ENCODE measurements at places on chromosomes 4 and X.

GRCh38 chr4:72383439-72383838, 185.6 kb downstream of the ADAMTS3 start:
- DNase-seq, result no peak

DNA sequence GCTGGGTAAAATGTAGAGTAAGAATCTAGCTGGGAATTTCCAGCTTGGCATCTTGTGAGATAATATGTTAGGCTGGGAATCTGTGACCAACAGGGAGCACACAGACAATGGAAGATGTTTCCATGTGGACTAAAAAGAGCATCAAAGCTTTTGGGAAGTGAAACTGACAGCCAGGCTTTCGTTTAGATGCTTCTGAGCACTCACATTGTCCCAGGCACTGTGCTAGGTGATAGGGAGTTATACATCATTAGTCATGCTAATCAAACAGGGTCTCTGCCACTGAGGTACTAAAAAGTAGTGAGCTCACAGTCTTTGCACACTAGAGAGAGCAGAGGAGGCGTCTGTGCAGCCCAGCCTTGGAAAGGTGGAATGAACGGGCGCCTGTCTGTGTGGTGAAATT, 101.9 kb upstream of the SCOC start:
- no peak for DNase-seq

DNA sequence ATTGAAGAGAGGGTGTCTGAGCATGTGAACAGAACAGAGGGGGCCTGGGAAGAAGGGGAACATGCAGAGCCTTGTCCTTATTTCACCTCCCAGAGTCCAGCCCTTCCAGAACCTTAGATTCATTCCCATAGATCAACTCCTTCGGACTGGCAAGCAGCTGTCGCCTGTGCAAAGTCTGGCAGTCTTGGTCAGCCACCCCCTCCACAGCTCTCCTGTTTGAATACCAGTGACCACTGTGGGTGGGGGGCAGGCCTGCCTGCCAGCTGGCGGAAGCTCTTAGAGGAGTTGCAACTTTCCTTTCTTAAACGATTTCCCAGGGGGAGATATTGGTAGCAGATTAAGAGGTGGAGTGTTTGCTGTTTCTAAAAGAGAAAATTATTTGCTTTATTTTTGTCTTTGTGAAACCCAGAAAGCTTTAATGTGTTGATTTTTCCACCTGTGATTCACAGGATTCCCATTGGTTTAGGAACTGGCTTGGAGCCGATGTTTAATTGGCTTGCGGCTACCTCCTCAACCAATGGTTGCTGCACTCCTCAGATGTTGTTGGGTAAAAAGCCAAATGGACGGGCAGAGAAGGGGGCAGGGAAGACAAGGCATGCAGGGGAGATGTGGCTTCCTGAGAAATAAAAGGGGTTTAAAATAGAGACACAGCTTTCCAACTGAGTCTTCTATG, 62.2 kb upstream of the PRPS1 start:
- DNase-seq, result no peak

GRCh38 chr4:960140-960635, 13.2 kb downstream of the DGKQ start:
- DNase-seq, result no peak

DNA sequence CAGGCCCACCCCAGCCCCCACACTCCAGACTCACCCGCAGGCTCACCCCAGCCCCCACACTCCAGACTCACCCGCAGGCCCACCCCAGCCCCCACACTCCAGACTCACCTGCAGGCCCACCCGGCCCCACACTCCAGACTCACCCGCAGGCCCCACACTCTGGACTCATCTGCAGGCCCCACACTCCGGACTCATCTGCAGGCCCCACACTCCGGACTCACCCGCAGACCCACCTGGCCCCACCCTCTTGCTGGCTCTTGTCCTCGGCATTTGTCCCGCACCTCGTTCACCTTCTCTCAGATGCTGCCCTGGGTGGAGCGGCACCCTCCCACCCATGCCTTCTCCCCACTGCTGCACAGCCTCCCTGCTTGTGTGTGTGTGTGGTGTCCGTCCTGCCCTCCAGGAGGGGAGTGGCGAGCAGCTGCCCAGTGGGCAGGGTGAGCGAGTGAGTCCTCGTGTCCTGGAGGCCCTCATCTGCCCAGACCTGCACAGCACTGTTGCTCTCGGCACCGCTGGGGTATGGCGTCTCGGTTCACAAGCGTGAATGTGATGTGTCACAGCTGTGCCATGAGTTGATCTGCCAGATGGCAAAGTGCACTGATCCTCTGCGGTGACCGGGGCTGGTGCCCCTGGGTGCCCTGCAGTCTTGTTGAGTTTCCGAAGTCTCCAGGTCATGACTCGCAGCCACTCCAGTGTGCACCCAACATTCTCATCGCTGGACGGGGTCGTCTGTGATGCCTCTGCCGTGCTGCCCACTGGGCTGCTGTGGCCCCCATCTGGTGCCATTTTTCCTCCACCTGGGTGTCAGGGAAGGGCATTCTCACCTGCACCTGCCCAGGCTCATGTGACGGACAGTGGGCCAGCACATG, 27.7 kb downstream of the MAEA start:
- DNase-seq, result no peak

- DNase-seq, result no peak
Observed at GRCh38 chr4:188492886-188493285, 353.6 kb downstream of the TRIML1 start.

DNA sequence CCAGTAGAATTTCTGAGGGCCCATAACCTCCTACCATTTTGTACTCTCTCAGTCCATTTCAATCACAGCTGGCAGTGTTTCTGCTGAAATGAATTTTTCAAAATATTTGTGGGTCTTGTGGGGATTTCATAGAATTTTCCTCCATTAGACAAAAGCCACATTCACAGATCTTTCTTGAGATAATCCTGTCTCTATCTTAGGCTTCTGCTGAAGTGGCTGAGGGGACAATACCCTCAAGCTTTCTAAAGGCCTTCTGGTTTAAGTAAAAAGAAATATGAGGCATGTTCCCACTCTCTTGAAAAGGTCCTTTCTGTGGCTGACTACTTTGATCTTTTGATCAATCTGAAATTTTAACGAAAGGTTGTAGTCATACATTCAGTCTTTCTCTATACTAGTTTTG, 1930.0 kb upstream of the AGA start:
- DNase-seq, result no peak

DNA sequence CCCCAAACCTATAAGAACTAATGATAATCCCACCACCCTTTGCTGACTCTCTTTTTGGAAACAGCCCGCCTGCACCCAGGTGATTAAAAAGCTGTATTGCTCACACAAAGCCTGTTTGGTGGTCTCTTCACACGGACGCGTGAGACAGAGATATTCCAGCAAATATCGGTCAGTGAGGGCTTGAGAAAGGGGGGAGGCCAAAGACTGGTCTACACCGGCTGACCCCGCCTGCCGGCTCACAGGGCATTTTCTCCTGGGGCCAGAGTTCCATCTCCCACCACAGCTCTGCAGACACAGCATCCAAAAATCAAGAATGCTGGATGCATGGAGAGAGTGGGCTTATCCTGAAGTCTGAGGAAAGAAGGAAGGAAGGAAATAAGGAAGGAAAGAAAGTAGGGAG, 176.0 kb downstream of the SHOX start:
- DNase-seq, result no peak

- DNase-seq, result no peak
Observed at GRCh38 chr4:86917212-86918039, 17.4 kb upstream of the AFF1 start.

DNA sequence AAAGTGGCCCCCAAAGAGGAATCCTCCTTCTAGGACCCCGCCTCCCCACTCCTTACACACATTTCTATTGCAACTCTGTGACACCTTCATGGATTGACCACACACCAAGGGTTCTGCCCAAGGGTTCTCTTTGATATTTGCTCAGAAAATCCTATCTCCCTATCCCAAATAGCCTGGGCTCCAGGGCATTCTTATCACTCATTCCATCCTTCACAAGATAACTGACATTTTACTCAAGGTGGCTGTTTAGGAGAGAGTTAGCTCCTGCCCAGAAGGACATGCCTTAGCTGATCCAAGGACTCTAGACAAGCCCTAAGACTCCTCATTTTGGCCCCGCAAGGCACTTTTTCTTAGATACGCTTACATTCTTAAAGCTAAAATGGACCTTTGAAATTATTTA, 47.4 kb downstream of the ATXN3L start:
- DNase-seq, result no peak

- no peak for DNase-seq
Observed at GRCh38 chr4:83093060-83093640, 21.4 kb downstream of the PLAC8 start.

GRCh38 chr4:41656572-41657520, 91.7 kb downstream of the PHOX2B start:
- DNase-seq, result no peak

- DNase-seq, result no peak
Observed at GRCh38 chr4:19514276-19515070, 737.2 kb upstream of the SLIT2 start.

GRCh38 chrX:39710776-39711175, 387.0 kb downstream of the BCOR start:
- no peak for DNase-seq

- DNase-seq, result peak; percentile 6
Observed at GRCh38 chrX:56798866-56799758, 70.1 kb downstream of the NBDY start.

DNA sequence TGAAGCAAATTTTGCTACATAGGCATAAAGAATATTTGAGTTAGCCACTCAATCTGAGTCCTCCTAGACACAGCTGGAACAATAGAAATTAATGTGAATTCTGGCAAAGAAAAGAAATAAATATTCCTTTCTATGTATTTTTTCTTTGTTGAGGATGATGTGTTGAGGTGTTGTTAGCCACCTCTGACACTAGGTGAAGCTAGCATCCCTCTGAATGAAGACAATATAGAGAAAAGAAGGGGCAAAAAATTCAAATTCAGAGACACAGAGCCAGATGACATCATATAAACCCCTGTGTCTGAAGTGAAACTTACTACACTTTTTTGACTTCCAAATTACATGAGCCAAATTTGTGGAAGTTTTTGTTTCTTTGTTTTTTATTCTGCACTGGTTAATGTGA, 34.6 kb upstream of the TMPRSS11D start:
- DNase-seq, result no peak

GRCh38 chrX:107562482-107562881, 65.8 kb upstream of the PRPS1 start:
- DNase-seq, result no peak

DNA sequence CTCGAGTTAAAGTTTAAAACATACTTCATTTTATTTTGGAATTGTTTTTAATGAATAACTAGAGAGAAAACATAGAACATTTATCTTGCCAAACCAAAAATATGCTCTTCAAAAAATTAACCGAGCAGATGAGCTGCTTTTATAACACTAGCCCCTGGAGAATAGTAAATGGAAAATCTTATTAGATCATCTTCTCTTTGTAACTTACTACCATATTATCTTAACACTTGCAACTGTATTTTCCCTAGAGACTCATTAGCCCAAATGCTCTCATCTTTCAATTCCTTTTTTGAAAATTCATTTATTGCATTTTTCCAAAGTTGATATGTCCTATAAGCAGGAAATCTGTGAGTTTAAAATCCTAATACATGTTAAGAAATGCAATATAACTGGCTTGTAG, 143.3 kb downstream of the CAMK2D start:
- DNase-seq, result no peak

DNA sequence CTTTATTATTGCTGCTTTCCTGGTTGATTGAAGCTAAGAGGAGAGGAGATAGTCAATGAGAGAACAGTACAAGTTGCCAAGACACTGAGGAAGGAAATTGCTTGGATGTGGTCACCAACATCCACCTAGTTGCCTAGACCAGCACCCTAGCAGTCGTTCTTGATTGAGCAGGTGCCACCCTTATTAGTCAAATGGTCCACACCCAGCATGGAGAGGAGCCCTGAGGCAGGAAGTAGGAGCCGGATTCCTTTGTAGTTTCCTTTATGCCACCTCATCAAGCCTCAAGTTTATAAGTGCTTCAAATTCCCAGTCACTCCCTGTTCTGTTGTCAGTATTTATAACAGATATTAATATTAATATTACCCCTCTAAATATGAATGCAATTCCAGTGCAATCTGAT, 19.1 kb downstream of the PAGE2 start:
- DNase-seq, result no peak

DNA sequence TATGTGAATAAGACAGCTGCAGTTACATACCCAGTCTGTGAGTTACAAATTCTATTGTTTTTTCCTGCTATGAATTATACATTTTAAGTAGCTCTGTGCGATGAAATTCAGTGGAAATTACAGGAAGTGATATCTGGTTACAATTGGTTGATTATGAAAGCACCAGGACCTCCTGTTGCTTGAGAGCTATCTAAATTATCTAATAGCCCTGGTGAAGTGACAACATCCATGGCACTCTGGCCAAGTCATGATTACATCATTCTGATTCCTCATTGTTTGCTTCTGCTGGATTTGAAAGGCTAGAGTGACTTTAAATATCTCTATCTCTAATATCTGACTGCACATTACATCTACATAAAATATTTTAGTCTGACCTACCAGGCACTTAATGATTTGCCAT, 515.0 kb downstream of the CFAP47 start:
- DNase-seq, result peak; percentile 44

DNA sequence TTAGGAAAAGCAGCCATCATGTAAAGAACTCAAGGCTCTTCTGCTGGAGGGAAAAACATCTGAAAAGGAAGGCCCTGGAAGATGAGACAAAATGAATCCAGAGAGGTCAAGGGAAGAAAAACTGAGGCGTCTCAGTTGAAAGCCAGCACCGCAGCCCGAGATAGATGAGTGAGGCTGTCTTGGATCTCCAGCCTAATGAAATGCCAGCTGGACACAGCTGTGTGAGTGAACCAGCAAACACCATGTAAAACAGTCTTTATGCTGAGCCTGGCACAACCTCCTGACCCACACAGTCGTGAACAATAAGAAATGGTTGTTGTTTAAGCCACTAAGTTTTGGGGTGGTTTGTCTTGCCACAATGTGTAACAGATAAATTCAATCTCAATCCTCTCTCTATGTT, 48.6 kb upstream of the RASL11B start:
- DNase-seq, result no peak

- no peak for DNase-seq
Observed at GRCh38 chr4:112361181-112361791, 64.1 kb downstream of the ALPK1 start.

DNA sequence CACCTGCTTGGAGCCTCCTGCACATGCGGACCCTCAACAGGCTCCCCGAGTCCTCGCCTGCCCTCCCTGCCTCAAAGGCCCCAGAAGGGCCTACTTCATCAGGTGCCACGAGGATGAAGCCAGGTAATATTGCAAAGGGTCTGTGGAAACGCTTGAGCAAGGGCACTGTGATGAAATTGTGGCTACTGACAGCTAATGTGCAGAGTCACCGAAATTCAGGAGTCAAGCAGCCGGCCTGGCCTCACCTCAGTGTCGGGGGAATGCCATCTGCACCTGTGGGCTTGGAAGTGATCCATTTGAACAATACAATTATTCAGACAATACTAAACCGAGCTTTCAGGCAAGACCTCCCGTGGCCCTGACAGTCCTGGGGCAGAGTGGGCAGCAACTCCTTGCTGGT, 3.1 kb upstream of the FGFR3 start:
- no peak for DNase-seq
